ENCODE measurements at places on chromosomes 13 and 19.

GRCh38 chr13:24040835-24041234 is 119.7 kb upstream of the SPATA13 start:
- DNase-seq = no peak

GRCh38 chr19:10018786-10019185 is 5.5 kb downstream of the RDH8 start:
- DNase-seq = peak; percentile 21

DNA sequence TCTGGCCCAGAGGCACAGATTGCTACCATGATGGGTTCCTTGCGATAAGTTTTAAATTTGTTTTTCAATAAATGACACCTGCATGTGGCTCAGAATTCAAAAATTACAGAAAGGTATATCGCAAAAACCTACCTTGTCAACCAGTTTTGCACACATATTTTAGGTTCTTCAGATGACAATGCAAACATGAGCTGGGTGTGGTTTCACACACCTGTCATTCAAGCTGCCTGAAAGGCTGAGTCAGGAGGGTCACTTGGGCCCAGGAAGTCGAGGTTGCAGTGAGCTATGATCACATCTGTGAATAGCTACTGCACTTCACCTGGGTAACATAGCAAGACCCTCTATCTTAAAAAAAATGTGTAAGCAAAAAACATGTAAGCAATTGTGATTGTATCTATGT is 56.1 kb downstream of the DNM2 start:
- no peak for DNase-seq

GRCh38 chr19:51441410-51442390 is 16.6 kb downstream of the SIGLEC8 start:
- DNase-seq = no peak

DNA sequence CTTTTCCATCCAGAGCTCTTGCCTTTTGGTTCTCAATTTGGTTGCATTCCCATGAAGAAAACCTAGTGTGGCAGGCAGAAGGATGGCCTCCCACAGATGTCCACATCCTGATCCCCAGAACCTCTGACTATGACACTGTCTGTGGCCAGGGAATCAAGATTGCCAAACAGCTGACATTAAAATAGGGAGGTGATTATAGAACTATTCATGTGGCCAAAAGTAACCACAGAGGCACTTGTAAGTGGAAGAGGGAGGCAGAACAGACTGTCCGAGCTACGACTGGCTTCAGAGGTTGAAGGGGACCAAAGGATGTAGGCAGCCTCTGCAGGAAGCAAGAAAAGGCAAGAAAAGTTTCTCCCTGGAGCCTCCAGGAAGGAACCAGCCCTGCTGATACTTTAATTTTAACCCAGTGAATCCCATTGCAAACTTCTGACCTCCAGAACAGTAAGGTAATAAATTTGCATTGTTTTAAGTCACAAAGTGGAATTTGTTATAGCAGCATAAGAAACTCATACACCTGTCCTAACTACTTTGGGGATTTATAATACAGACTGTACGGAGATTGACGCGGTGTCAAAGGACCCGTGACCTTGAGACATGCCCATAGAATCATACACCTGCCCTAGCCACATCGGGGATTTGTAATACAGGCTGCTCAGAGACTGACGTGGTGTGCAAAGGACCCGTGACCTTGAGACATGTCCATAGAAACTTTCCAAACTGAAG is 106.5 kb downstream of the ATP11A start:
- DNase-seq = no peak

DNA sequence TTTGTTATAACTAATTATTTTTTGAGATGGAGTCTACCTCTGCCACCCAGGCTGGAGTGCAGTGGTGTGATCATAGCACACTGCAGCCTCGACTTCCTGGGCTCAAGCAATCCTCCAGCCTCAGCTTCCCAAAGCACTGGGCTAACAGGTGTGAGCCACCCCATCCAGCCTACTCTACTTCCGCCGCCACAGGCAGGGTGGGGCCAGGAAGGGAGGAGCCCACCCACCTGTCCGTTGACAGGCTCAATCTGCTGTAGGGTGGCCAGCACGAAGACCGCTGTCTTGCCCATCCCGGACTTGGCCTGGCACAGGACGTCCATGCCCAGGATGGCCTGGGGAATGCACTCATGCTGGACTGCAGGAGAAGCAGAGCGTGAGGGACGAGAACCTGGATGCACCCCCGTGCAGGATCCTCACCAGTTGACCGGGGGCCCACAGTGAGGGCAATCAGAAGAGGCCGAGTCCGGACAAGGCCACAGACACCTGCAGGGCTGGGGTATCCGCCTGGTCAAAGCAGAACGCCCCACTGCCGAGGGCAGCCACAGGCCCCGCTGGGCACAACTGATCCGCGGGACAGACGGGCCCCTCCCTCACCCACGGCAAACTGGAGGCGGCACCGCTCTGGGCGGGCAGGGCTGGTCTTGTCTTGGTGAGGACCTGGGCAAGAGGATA is 6.7 kb downstream of the DDX39A start:
- no peak for DNase-seq
